ENCODE measurements at places on chromosomes 12 and 14. TPM values are rescaled to one million over a fixed set of nuclear protein-coding genes. Genes with fewer than 3 reads are reported as not detected.
A peak's percentile ranks its signal among the peaks of the same experiment; 100 is the strongest.

The EEF1AKMT3 gene
- 2.9 TPM for total RNA-seq

The HAL gene
- 0.26 TPM for total RNA-seq

The KRT85 gene
- not detected for total RNA-seq

The HHIPL1 gene
- total RNA-seq: 2.6 TPM

The NID2 gene
- 29.4 TPM for total RNA-seq

The SLC15A5 gene
- not detected for total RNA-seq

The KRT78 gene
- total RNA-seq: not detected

The REP15 gene
- 3.5 TPM for total RNA-seq

GRCh38 chr14:102601378-102601925 lies 9.0 kb downstream of the RCOR1 start:
- no peak for DNase-seq

DNA sequence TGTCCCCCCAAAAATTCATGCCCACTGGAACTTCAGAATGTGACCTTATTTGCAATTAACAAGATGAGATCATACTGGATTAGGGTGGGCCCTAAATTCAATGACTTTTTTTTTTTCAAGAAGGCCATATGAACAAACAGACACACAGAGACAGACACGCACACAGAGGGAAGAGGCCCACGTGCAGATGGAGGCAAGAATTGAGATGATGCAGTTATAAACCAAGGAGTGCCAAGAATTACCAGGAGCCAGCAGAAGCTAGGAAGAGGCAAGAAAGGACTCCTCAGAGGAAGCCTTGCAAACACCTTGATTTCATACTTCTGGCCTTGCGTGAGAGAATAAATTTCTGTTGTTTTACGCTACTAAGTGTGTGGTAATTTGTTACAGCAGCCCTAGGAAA lies 33.4 kb downstream of the NELL2 start:
- DNase-seq: no peak

- no peak for DNase-seq
These were observed 570 bp upstream of the FIGNL2 start for GRCh38 chr12:51848841-51849735.

GRCh38 chr14:99267381-99267780 lies 4.6 kb downstream of the BCL11B start:
- DNase-seq: no peak

- DNase-seq: no peak
These were observed 22.2 kb downstream of the ESR2 start for GRCh38 chr14:64272019-64272418.

- no peak for DNase-seq
These were observed 63.0 kb upstream of the PLEKHA5 start for GRCh38 chr12:19066475-19067001.

DNA sequence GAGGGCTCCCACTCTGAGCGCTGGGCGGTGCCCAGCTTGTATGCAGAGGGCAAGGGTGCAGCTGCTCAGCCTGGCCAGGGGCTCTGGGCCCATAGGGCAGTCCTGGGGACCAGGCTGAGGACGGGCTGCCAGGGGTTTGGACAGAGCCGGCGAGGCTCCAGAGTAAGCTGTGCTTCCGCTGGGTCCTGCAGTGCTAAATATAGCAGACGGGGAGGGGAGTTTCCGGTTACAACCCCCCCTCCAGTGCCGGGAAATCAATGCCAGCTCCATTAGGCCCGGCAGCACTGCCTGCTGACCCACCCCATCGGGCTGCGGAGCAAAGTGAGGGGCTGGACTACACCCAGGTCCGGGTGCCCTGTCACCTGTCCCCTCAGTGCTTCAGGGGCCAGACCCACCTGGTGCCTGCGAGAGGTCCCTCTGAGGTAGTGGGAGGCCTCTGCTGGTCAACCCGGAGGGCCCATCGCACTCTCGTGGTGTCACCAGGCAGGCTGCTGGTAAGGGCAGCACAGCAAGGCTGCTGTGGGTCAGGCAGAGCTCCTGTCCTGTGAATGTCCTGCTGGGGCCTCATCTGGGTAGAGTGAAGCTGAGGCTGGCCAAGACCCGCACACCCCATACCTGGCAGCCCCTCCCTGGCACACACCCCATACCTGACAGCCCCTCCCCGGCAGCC lies 2.6 kb upstream of the JAG2 start:
- DNase-seq: no peak

GRCh38 chr12:120662879-120663278 lies 22.5 kb downstream of the CABP1 start:
- DNase-seq: no peak

GRCh38 chr14:66724996-66725395 lies 217.0 kb downstream of the GPHN start:
- DNase-seq: no peak

DNA sequence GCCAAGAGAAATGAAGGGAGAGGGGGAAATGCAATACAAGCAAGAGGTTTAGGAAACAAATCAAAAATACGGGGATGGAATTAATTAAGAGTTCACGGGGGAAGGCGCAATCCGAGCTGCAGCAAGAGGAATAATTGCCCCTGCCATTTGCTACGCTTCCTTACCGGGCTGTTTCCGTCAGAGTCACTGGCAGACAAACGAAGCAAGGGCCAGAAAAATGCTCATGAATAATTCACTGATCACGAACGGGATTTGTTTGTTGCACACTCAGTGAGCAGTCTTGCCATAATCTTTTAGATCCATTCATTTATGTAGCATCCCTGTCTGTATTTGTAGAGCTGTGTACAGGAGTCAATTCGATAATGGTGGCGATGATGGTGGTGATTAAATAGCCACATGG lies 39.0 kb downstream of the PLXNC1 start:
- DNase-seq: no peak

DNA sequence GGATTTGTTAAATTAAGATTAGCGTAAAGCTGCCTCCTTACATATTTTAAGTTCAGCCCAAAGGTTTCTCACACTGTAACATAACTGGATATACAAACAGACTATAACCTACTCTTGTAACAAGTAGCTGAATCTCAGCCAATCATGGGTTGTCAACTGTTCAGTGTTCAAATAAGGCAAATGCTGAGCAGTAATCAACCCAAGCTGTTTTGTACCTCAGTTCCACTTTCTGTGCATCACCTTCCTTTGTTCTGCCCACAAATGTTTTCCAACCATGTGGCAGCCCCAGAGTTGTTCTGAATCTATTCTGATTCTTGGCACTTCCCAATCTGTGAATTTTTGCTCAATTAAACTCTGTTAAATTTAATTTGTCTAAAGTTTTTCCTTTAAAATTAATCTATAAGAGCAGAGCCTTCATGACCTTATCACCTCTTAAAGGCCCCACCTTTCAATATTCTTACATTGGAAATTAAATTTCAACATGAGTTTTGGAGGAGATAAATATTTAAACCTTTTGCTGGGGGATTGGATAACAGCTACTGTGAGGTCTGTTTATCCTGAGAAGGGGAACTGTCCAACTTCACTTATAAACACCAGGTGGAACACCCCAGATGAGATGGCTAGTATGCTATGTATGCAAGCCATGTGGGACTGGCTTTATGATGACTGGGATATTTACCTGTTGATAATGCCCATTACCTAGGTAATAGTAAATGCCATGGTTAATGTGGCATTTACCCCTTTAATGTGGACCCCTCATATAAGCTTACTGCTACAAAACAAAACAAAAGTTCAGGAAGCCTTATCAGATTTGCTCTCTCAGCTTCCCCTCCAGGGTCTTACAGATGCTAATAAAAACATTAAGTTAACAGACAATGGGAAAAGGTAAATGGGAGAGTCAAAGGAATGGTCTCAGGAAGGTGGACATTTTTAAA lies 42.2 kb upstream of the ARID2 start:
- DNase-seq: no peak

DNA sequence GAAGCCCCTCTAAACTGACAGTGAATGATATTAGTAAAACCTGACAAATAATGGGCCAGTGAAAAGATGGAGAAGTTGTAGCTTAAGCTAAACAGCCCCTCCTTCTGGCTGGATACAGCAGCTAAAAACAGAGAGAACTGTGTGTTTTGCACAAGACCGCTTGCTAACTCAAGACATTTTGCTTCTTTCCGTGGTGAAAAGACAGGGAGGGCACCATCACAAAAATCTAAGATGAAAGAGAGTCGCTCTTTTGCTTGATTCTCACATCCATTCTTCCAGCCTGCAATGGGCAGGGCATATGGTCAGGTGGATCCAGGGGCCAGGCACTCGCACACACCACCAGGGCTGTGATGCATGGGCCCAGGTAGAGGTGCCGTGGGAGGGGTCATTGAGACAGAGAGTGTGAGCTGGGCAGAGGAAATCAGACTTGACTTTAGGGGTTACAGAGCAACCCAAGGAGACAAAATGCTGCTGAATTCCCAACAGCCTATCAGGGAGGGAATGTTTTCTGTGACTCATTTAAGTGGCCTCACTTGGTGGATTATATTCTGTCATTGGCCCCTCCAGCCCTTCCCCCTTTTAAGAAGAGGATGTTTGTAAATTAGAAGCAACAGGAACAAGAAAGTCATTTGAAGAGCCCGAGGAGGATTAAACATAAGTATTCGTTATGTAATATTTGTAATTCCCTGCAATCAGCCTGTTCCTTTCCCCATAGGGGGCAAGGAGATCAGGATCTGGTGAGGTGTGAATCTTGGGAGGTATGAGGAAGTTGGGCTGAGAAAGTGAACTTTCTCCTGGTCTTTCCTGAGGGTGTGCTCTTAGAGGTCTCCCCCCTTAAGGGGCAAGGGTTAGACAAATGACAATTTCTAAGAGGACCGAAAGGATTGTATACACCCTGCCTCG lies 12.3 kb downstream of the EMP1 start:
- no peak for DNase-seq

DNA sequence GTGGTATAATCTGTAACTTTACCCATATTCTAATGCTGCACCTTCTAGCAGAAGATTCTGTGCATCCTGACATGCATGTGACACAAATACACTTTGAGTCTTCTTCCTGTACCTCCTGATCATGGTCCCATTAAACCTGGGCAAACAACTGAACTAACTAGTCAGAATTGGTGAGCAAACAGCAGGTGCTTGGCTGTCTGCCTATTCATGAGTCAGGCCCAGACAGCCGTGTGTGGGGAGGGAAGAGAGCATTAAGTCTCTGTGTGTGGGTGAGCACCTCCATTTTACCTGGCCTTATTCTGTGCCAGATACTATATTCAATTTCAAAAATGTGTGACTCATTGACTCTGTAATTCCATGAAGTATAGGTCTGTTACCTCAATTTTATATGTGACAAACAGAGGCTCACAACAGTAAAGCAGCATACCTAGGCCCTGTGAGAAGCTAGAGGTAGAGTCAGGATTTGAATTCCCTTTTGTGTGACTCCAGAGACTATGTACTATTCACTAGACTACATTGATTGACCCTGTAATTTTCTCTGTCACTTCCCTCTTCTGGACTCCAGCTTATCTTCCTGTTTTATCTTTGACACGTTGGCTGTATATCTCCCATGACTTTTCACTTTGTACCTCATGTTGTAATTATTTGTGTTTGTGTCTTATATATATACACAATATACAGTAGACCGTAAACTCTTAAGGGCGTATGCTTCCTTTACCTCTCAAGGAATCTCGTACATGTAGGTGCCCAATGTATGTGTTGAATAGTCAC lies 32.2 kb downstream of the SUSD6 start:
- DNase-seq: peak; percentile 44

- DNase-seq: no peak
These were observed 236.9 kb upstream of the DDHD1 start for GRCh38 chr14:53390008-53390407.

GRCh38 chr12:716506-716905 lies 35.9 kb upstream of the WNK1 start:
- DNase-seq: peak; percentile 75

DNA sequence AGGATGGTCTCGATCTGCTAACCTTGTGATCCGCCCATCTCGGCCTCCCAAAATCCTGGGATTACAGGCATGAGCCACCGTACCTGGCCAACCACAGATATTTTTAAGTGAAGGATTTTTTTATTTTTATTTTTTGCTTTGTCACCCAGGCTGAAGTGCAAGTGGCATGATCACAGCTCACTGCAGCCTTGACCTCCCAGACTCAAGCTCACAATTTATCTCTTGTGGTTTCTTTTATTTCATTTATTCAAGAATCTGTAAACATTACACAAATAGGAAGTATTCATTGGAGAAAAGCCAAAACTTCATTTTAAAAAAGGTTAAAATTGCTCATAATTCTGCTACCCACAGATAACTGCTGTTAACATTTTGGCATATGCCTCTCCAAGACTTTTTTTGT lies 13.3 kb downstream of the MOAP1 start:
- no peak for DNase-seq

- DNase-seq: no peak
These were observed 37.5 kb upstream of the FBLN5 start for GRCh38 chr14:91985008-91985407.

DNA sequence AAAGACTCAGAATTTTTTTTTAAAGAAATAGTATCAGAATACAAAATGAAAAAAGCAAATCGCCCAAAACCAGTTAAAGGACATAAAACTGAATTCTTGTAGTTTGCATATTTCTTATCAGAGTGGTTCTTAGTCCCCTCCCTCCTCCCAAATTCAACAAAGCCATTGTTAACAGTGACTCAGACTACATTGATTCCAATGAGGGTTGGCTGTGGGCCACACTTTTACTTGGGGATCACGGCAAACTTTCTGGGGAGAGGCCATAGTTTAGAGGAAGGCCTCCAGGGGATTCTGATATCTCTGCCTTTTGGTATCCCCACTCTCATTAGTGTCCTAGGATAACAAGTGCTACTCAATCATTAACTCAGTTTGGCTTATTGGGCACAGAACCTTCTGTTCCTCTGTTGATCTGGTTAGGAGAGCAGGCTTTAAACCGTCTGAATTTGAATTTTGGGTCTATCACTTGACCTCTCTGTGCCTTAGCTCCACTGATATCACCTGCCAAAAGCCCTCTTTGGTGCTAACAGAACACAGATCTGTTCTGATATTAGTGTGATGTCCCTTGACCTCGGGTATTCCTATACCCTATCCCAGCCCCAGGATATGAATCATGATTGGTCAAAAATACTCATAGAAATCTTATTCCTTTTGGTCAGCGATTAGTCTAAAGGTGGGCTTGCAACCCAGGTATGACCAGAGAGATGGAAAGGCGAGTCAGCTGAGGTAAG lies 45.2 kb upstream of the APPL2 start:
- DNase-seq: no peak

DNA sequence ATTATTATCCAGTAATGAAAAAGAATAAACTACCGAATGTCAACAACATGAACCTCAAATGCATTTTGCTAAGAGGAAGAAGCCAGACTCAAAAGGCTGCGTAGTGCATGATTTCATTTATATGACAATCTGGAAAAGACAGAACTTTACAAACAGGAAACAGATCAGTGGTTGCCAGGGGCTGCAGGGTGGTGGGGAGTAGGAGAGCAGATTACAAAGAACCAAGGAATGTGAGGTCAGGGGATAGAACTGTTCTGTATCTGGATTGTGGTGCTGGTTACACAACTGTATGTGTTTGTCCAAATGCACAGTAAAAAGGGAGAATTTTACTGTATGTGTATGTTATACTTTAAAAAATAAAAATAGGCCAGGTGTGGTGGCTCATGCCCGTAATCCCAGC lies 89.7 kb upstream of the MYL2 start:
- no peak for DNase-seq

GRCh38 chr12:124795081-124795948 lies 68.3 kb downstream of the SCARB1 start:
- DNase-seq: no peak
